ENCODE measurements at places on chromosomes 5 and 9. TPM values are rescaled to one million over a fixed set of nuclear protein-coding genes. Genes with fewer than 3 reads are reported as not detected.

The IL3 gene
- total RNA-seq: not detected

The SLC6A3 gene
- total RNA-seq: not detected

The CACFD1 gene
- 11.8 TPM for total RNA-seq

The PAEP gene
- not detected for total RNA-seq

The PLAC8L1 gene
- total RNA-seq: not detected

The RMI1 gene
- total RNA-seq: 7.2 TPM

The POU5F2 gene
- 0.32 TPM for total RNA-seq

The CENPH gene
- 3.9 TPM for total RNA-seq

The CCNI2 gene
- total RNA-seq: 0.35 TPM

All from heart right ventricle (tissue), 16 donors.